CD4-positive, alpha-beta T cell treated with Interferon alpha-2 for 1 hour (primary cell): ENCODE measurements at places on chromosomes 1 and 21.

- peak; percentile 90 for DNase-seq
Observed at GRCh38 chr1:54407404-54408146, 1.4 kb upstream of the SSBP3 start.

- DNase-seq = no peak
Observed at GRCh38 chr1:170240409-170240808, 94.7 kb downstream of the NTMT2 start.

GRCh38 chr21:27366036-27366435, 399.1 kb upstream of the ADAMTS5 start:
- no peak for DNase-seq

GRCh38 chr1:207328004-207328403, 6.5 kb downstream of the CD55 start:
- DNase-seq = no peak

DNA sequence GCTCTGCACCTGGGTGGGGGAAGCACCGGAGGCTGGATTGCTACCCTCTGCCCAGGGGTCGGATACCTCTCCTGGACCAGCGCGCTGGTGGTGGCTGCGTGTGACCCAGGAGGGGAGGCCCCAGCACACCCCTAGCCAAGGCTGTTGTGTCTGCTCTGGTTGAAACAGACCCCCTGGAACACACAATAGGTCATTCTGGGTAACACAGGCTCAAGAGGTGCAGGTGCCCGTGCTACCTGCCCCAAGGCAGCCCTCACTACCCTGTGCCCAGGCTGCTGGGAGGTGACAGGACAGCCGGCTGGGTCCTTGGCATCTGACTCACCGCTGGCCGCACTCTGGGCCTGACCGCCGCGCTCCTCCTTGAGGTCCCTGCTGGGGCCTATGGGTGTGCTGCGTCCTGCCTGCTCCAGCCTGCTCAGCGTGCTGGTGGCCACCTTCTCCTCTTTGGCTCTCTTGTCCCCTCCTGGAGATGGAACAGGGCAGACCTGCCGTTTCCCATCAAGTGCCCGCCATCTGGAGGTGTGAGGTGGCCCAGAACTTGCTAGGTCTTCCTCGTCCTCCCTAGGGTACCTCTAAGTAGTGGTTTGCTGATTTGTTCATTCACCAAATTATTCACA, 30.0 kb downstream of the ZBTB17 start:
- DNase-seq = no peak

DNA sequence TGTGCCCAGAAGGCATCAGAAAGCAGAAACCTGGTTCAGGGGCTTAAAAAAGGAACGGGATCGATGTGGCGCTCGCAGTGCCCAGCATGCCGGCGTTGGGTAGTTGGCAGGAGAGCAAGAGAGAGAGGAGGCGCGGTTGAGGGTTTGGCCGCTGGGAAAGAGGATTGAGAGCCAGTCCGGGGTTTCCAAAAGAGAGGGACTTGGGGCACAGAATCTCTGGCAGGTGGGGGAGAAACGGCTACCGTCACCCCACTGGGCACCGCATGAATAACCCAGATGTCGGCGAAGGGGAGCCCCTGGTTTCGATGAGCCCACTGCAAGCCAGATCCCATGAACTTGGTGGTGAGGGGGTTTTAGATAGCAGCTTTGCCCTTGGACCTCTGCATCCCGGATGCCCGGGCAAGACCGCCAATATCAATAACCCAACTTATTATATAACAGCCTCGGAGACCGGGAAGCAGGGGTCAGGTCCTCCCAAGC, 60.4 kb upstream of the ACOT11 start:
- no peak for DNase-seq

GRCh38 chr1:229001467-229002011, 266.3 kb downstream of the RHOU start:
- peak; percentile 1 for DNase-seq

DNA sequence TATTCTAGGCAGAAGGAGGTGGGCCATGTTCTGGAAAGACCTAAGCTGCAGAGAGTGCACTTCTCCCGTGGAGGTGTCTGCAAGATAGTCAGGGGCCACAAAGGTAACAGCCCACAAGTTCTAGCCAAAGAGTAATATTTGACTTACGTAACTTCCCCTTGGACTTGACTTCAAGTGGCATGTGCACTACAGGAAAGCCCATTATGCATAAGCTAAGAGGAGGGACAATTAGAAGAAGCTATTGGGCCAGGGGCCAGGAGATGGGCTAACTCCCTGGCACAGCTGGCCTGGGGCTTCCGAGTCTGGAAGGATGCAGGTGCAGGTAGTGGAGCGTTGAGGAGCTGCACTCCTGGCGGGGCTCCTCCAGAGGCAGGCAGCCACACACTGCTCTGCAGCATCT, 58.3 kb downstream of the ERG start:
- DNase-seq = no peak

DNA sequence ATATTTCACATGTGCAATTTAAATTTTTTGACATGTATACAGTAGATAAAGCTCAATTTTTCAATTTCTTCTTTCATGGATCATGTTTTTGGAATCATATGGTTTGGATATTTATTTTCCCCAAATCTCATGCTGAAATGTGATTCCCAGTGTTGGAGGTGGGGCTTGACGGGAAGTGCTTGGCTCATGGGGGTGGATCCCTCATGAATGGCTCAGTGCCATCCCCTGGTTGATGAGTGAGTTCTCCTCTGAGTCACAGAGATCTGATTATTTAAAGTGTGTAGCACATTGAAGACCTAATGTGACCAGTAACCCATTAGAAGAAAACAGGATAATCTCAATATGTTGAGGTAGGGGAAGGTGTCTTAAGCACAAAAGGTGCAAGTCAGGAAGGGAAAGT, 9.1 kb upstream of the IFI16 start:
- no peak for DNase-seq

DNA sequence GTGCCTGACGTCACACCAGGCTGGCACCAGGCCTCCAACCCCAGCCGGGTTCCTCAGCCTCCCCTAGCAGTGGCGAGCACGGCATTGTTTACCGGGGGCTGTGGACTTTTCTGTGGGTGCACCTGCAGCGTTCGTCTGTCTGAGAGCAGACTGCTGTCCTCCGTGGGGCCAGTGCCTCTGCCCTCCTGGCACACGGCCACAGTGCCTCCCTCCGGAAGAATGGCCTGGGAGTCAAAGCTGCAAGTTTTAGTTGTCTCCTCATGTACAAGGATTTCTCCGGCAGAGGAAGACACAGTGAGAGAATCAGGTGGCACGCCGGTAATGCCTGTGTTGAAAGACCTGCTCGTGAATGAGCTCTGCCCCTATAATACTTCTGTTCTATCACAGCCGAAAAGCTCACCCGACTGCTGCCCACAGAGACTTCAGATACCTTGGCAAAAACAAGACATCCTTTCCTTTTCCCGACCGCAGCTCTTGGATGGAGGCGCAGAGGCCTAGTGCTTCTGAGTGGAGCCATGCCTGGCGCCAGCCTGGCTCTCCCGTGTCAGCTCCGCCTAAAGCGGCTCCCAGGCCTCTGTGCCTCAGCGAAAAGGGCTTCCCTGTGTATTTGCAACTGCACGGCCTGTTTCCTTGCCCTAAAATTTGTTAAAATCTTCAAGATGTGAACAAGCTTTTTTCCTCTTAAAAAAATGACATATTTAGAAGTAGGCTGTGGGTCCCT, 71.4 kb downstream of the AGPAT3 start:
- no peak for DNase-seq

DNA sequence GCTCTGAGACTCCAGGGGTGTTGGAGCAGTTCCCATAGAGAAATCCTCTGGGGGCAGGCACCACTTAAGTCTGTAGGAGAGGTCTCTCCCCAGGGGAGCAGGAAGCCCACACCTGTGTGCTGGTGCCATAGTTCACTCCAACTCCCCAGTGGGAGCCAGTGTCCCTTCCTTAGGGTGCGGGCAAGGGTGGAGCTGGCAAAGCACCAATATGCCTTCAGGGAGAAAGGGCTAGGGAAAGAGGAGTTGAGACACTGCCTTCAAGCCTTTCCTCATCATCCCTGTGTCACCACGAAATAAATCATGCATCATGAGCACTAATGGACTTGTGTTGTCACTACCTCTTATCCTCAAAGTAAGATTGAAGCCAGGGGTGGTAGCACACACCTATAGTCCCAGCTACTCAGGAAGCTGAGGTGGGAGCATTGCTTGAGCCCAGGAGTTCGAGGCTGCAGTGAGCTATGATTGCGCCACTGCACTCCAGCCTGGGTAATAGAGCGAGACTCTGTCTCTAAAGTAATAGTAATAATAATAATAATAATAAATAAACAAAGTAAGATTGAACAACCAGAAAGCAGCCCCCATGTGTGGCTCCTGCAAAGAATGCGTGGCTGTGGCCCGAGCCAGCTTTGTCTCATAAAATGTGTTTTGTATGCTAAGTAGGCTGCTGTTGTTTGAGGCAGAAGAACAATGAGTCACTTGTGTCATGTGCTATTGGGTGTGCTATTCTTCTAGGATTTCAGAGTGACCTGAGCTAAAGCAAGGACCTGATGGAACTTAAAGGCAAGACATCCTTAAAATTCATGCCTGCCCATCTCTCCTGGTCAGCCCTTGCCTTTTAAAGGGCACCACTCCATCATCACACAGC, 6.7 kb upstream of the TIE1 start:
- DNase-seq = no peak

GRCh38 chr21:32350211-32350980, 42.4 kb downstream of the URB1 start:
- DNase-seq = no peak
